ENCODE measurements at places on chromosomes 12 and 14.

GRCh38 chr14:75084513-75084912 lies 15.1 kb downstream of the ZC2HC1C start:
- DNase-seq = no peak

DNA sequence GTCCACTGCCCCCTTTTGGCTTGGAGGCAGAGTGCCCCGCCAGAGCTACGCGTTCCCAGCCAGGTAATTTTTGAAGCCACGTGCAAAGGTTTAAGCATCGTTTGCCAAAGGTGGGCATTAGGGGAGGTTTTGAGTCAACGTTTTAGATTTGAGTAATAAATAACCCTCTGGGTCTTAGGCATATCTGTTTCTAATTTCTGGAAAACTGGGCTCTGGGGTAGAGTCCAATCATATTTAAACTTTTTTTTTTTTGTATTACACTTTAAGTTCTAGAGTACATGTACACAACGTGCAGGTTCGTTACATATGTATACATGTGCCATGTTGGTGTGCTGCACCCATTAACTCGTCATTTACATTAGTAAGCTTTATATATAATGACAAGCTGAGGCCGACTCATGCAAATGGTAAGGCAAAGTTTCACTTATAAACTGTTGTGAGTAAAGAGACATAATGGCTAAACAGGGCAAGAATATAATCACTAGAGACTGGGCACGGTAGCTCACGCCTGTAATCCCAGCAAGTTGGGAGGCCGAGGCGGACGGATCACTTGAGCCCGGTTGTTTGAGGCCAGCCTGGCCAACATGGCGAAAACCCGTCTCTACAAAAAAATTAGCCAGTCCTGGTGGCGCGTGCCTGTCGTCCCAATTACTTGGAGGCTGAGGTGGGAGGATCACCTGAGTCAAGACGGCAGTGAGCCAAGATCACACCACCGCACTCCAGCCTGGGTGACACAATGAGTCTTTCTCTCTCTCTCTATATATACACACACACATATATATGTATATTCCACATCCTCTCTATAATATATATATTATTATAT lies 491 bp upstream of the NR2C1 start:
- DNase-seq = no peak

GRCh38 chr14:23449314-23449713 lies 13.9 kb upstream of the MYH7 start:
- DNase-seq = no peak

GRCh38 chr12:68532204-68532886 lies 78.4 kb upstream of the RAP1B start:
- DNase-seq = no peak

DNA sequence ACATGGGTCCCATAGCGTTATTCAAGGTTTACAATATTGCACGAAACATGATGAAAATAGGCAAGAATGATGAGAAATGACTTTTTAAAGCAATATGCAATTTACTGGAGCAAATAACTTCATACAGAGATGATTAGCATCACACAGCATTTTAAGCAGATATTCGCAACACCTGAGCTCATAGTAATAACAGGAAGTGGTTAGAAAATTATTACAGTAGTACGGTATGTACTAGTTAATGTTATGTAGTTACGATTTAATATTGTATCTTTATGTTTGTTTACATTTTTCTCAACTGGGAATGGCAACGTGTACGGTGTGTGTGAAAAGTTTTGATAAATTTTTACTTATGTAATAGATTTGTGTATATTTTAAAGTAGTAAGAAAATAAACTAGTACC lies 102.6 kb downstream of the OSBPL8 start:
- peak; percentile 35 for DNase-seq

GRCh38 chr12:49925433-49926204 lies 21.9 kb upstream of the FAIM2 start:
- no peak for DNase-seq

GRCh38 chr12:130713581-130713991 lies 2.5 kb downstream of the RIMBP2 start:
- DNase-seq = no peak

GRCh38 chr14:81408595-81408994 lies 8.5 kb upstream of the STON2 start:
- DNase-seq = no peak

GRCh38 chr12:96247563-96247962 lies 53.4 kb downstream of the ELK3 start:
- no peak for DNase-seq

DNA sequence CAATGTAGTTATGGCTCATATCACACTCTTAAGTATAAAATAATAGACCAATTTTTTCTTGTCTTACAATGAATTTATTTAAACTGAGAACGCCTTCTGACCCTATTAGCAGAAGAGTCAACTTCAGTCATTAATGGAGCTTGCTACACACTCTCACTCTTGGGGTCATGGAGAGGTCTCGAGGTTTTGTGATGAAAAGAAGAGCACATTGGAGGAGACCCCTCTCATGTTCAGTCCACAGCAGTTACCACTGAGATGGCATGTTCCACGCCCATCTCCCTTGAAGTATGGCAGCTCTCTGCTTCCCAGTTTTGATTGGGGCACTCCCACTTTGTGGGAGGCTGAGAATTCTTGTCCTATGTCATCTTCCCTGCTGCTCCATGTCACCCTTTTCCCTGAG lies 266.4 kb downstream of the RPS29 start:
- DNase-seq = no peak

DNA sequence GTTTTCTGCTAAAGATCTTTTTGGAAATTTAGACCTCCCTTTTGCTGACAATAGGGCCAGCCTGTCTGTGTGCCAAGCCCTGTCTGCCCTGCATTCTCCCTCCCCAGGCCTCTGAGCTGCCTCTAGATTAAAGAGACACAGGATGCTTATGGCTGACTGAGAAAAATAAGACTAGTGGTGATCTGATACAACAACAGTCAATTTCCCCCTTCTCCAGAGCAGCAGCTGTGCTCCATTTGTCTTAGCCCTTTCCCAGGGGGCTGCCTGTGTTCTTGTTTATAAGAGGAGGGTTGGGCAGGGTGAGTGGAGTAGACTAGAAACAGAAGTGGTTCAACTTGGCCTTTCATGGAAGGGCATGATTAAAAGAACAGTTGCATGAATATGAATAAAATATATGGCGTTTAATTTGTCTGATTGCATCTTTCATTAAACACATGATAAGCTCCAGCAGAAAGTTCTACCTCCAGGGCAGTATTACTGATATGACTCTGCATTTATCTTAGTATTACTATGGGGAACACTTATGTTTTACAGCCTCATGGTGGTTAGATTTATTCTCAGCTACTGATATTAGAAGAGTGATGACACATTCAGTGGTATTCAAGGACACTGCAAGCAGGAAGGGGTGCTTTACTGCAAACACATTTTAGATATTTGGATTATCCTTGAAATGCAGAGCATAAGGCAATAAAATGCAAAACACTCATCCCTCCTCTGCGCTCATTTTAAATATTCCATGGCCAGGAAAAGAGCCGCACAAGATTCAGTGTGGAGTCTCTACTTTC lies 150.2 kb upstream of the CLEC14A start:
- no peak for DNase-seq

All from CD4-positive, alpha-beta T cell treated with Interleukin-21 for 1 hour (primary cell).